Memory B cell (primary cell): ENCODE measurements at places on chromosomes 3 and 15.
A peak's percentile ranks its signal among the peaks of the same experiment; 100 is the strongest.

DNA sequence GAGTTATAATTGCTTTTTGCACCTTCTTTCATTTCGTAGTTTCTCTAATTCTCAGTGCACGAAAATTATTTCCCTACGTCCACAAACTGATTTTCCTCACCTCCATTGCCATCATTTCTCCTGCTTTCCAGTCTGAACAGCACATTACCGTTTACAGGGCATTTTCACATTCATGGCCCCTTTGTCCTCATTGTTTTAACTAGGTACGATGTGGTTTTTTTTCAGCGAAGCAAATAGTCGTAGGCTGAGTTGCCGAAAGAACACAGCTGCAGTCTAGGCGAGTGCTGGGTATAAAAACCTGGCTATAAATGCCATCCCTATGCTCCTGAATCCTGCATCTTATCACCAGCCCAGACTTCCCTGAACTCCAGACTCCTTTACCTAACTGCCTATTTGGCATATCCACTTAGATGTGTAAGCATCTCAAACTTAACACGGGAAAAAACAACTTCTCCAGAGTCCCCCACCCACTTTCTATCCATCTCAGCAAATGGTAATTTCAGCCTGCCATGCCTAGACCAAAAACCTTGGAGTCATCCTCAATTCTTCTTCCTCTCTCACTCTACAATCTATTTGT lies 691 bp upstream of the FSIP1 start:
- H3K36me3 ChIP-seq, result no peaks in the 10 kb centered on the region
- peak overlapping the region; percentile 74 for H3K27ac ChIP-seq
- peak overlapping the region; percentile 98 for H3K4me3 ChIP-seq
- H3K4me1 ChIP-seq, result peaks cover 18% of the 10 kb centered on the region
- DNase-seq, result no peak
- no peaks in the 10 kb centered on the region for H3K27me3 ChIP-seq

DNA sequence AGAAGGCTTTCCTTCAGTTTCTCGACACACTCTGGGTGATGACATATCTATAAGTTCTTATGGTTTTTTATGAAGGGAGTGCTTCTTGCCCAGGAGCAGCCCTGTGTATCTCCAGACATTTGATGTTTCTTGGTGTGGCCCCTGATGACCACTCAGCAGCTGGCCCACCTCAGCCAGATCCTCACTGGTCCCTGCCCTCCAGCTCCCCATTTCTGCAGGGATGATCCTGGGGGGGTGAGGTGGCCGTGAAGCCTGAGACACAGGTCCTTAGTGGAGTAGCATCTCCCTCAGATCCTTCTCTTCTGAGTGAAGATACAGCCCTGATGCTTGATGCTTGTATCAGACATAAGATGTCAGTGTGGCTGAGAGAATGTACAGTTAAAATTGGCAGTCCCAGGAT lies 127.7 kb downstream of the LRRC3B start:
- no peaks in the 10 kb centered on the region for H3K36me3 ChIP-seq
- no peak overlapping the region for H3K27ac ChIP-seq
- DNase-seq, result no peak

DNA sequence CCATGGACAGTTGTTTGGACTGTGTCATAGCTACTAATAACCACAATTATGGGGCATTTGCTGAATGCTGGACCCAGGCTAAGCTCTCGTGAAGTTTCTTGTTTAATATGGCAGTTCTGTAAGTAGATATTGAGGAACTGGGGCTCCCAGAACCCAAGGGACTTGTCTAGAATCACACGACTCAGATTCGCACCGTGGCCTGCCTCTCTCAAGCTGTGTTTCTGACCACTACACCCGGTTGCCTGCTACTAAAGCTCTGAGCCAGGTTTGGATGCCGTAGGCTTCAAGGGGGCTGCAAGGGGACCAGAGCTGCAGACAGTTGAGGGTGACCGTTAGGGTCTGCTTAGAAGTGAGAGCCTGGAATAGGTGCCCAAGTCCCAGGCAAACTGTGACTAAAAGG lies 11.5 kb downstream of the TEX264 start:
- H3K4me1 ChIP-seq, result peaks cover 76% of the 10 kb centered on the region
- DNase-seq, result no peak
- no peaks in the 10 kb centered on the region for H3K27me3 ChIP-seq
- H3K27ac ChIP-seq, result peak overlapping the region; percentile 2
- H3K4me3 ChIP-seq, result no peak overlapping the region
- peaks cover 12% of the 10 kb centered on the region for H3K36me3 ChIP-seq

- H3K27ac ChIP-seq, result no peak overlapping the region
- H3K4me1 ChIP-seq, result peaks cover 14% of the 10 kb centered on the region
- DNase-seq, result no peak
- no peaks in the 10 kb centered on the region for H3K36me3 ChIP-seq
These were observed 2.1 kb downstream of the ACVR2B start for GRCh38 chr3:38455639-38456430.

DNA sequence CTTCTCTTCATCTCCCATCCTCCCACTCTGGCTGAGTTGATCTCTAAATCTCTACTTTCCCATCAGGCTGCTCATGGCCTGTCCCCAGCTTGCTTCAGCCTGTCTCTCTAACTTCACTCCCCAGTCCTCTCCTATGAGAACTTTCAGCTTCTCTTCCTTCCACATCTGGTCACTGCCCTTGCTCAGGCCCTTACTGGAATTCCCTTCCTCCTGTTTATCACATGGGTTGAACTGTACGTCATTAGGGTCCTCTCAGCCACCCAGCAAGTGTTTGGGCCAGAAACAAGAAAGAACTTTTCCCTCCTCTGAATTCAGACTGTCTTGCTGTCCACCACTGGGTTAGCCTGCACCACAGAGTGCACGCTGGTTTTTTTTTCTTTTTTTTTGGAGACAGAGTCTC lies 5.0 kb downstream of the PTPN23 start:
- no peaks in the 10 kb centered on the region for H3K27me3 ChIP-seq
- peaks cover 8% of the 10 kb centered on the region for H3K36me3 ChIP-seq
- peaks cover 19% of the 10 kb centered on the region for H3K4me1 ChIP-seq
- DNase-seq, result no peak
- peak overlapping the region; percentile 21 for H3K27ac ChIP-seq
- no peak overlapping the region for H3K4me3 ChIP-seq

DNA sequence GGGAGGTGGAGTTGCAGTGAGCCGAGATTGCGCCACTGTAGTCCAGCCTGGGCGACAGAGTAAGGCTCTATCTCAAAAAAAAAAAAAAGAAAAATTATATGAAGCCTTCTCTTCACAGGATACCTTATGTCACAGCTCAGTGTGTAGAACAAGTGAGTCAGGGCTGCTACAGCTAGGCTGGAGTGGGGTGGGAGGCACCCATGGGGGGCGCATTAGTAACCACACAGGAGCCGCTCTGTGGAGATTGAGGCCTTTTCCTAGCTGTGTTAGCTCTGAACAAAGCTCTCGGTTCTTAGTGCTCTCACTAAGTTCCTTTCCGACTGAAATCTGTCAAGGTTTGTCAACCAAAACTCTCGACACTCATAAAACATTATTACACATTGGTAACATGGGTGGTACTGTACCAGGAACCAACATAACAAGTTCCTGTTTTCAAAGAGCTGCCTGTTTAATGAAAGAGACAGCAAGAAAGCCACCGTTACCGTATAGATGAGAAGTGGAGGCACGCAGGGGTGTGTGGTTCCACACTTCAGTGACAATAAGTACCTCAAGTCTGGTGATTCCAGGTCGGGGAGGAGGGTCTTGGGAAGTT lies 4.5 kb downstream of the LRRC31 start:
- peak overlapping the region; percentile 41 for H3K4me3 ChIP-seq
- H3K36me3 ChIP-seq, result no peaks in the 10 kb centered on the region
- H3K4me1 ChIP-seq, result peaks cover 20% of the 10 kb centered on the region

GRCh38 chr3:40801284-40801741 lies 276.6 kb downstream of the ZNF621 start:
- H3K4me1 ChIP-seq, result peaks cover 3% of the 10 kb centered on the region
- no peaks in the 10 kb centered on the region for H3K36me3 ChIP-seq
- no peak overlapping the region for H3K27ac ChIP-seq
- DNase-seq, result no peak

GRCh38 chr3:105656651-105657504 lies 211.9 kb downstream of the CBLB start:
- no peak overlapping the region for H3K4me3 ChIP-seq
- no peaks in the 10 kb centered on the region for H3K27me3 ChIP-seq
- no peak for DNase-seq
- peaks cover 17% of the 10 kb centered on the region for H3K36me3 ChIP-seq

DNA sequence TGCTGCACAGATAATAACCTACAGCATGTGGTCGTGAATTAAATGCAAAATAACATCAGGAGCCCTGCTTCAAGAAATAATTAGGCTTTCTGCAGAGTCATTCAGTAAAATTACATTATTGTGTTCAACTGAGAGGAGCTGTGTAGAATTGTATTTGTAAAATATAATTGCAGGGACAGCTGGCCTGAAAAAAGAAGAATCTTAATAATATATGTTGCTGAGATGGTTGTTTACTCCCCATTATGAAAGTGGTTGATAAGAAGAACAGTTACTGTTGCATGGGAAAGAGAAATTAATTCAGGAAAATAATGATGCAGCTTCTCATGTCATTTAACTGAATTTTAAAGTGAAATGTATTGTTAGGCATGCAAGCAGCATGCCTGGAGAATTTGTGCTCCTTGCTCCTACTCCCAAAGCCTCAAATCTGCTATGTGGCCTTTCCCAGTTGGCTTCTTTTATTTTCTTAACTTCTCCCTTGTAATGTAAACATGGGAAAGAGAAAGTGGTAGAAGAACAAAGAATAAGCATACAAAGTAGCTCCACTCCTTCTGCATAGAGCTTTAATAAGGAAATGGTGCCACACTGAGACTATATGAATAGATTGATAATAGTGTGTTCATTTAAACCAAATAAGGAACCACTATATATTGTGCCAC lies 100.1 kb downstream of the VGLL3 start:
- H3K27ac ChIP-seq, result no peak overlapping the region
- no peaks in the 10 kb centered on the region for H3K4me1 ChIP-seq
- no peak for DNase-seq

DNA sequence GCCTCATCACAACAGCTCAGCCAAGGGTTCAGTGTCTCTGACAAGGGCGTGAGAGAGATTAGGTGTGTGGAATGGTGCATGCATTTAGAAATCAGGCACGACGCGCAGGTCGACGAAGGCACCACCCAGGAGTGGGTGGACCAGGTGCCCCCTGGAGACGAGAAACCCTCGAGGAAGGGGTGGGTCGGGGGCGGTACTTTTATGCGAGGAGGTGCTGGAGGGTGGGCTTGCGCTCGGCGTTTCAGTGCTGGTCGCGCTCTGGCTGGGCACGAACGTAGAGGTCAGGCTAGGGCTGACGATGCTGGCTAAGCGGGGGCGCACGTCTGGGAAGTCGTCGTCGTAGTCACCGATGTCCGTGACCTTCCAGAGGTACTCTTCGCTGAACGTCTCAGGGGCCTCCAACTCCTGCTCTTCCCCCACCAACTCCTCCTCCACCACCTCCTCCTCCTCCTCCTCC lies 393 bp downstream of the ERICH6 start:
- peak overlapping the region; percentile 99 for H3K27ac ChIP-seq
- peaks cover 7% of the 10 kb centered on the region for H3K4me1 ChIP-seq
- H3K36me3 ChIP-seq, result peaks cover 5% of the 10 kb centered on the region
- DNase-seq, result no peak
- no peaks in the 10 kb centered on the region for H3K27me3 ChIP-seq

DNA sequence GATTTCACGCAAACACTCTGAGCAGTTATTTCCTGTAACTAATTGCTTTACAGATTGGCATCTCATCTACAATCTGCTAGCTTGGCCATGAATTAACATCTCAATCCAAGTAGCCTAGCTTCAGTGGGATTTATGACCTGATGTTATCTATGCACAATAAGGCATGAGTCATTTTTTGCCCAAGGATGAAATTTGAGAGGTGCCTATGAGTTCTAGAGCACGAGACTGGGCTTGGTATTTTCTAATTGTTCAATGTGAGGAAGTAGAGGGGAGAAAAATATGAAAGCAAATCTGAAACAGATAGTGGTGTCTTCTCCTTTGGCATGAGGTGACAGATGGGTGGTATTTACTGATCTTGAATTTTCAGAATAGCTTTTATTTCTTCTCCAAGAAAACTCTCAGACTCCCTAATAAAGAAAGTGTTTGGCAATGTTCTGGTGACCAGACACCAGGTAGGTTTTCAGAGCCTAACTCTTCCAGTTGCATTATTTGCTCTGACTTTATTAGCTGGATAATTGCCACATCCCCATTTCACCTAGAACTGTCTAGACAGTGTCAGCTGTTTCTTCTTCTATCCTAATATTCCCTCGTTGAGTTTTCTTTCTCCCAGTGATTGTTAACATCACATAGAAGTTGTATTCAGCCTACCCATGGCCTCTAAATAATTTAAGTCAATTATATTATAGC lies 301.0 kb upstream of the UMPS start:
- H3K36me3 ChIP-seq, result no peaks in the 10 kb centered on the region
- H3K27ac ChIP-seq, result no peak overlapping the region
- DNase-seq, result no peak

DNA sequence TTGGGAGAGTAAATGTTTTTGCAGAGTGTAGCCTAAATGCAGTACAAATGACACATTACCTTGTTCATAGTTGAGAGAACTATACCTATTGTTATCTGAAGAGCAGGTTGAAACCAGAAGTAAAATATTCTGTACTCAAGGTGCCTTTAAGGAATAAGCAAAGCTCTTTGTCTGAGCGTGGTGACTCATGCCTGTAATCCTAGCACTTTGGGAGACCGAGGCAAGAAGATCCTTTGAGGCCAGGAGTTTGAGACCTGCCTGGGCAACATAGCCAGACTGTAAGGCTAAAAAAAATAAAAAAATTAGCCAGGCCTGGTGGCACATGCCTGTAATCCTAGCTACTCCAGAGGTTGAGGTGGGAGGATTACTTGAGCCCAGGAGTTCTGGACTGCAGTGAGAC lies 2.2 kb upstream of the RNF13 start:
- no peak overlapping the region for H3K4me3 ChIP-seq
- DNase-seq, result no peak
- no peak overlapping the region for H3K27ac ChIP-seq
